ENCODE measurements at places on chromosomes 7 and 10. TPM values are rescaled to one million over a fixed set of nuclear protein-coding genes. Genes with fewer than 3 reads are reported as not detected.

DNA sequence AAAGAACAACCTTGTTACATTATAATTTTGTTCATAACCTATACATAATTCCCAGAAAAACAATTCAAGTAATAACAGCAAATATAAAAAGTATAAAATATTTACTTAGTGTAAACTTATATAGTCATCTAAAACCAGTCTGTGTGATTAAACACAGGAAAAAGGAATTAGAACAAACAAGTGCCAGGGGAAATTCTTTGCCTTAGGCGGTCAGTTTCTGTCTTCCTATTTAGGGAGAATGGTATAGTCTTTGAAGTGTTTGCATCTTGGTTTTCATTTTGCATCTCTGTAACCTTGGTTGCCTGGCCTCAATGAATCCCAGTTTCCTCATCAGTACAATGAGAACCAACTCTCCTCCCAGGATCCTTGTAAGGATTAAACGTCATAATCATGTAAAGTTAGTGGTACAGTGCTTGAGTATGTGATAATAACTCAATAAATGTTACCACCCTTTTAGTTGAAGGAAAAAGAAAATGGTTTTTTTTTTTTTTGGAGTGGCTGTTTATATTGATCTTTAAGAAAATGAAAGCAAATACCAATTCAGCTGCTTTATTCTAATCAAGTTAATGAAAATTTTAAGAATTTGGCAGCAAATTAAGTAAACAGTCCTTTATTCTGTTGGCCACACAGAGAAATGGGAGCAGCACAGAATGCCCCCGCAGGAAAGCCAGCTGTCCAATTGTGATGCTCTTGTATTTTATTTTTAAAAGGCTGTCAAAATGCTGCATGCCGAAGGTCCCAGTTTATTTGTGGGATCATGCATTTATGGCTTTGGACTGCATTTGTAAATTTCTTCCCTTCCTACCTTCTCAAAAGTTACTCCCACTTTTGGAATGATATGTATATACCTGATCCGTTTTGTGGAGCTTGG is 61.8 kb downstream of the SHH start:
- no peak for DNase-seq

The ARHGAP22 gene
- not detected for polyA plus RNA-seq

- DNase-seq: no peak
Observed at GRCh38 chr7:88758381-88759229, 895 bp upstream of the ZNF804B start.

GRCh38 chr7:12222889-12223579 is 11.9 kb downstream of the TMEM106B start:
- DNase-seq: no peak

The LANCL2 gene
- polyA plus RNA-seq: 26.1 TPM
